ENCODE measurements at places on chromosomes 4 and X. TPM values are rescaled to one million over a fixed set of nuclear protein-coding genes. Genes with fewer than 3 reads are reported as not detected.

Gene FAAH2
- total RNA-seq, result not detected

Gene TBC1D1
- total RNA-seq, result 402 TPM

Gene MAGEA4
- not detected for total RNA-seq

Gene KCND1
- 4.6 TPM for total RNA-seq

Gene TCEAL2
- total RNA-seq, result 34.9 TPM

Gene SPACA5
- total RNA-seq, result not detected

Gene FAM184B
- not detected for total RNA-seq

Gene MRFAP1
- 263 TPM for total RNA-seq

Gene NMU
- total RNA-seq, result 5.8 TPM

Gene AMBN
- not detected for total RNA-seq

DNA sequence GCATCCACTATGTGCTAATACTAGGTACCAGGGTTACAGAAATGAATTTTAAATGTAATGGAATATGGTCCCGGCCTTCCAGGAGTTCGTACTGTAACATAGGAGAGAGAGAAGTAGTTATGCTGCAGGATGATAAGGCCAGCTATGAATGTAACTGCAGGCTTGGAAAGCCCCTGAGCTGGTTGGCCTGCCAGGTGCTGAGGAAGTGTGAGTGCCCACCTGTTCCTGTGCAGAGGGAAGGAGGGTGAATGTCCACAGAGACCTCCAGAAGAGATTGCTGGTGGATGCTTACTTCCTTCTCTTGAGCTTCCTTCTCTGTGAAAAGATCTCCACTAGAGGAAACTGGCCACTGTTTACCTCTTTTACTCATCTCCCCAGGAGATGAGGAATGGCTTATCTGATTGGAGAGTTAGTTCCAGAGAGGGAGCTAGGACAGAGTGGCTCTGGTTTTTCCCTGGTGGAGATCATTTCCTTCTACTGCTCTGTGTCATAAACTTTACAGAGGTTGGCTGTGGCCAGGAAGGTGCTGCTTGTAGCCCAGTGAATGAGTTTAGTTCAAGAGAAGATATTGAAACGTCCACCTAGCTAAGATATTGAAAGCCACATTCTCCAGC is 114.0 kb upstream of the LNX1 start:
- DNase-seq, result no peak

GRCh38 chr4:26248647-26249046 is 72.2 kb upstream of the RBPJ start:
- DNase-seq, result peak; percentile 52

DNA sequence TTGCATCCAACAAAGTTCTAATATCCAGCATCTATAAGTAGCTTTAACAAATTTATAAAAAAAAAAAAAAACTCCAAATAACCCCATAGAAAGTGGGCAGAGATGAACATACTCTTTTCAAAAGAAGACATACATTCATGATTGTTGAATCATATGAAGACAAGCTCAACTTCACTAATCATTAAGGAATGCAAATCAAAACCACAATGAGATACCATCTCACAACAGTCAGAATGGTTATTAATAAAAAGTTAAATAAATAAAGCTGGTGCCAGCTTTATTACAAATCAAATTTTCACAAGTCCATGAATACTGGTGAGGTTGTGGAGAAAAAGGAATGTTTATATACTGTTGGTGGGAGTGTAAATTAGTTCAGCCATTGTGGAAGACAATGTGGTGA is 592.0 kb downstream of the IQCM start:
- DNase-seq, result no peak

DNA sequence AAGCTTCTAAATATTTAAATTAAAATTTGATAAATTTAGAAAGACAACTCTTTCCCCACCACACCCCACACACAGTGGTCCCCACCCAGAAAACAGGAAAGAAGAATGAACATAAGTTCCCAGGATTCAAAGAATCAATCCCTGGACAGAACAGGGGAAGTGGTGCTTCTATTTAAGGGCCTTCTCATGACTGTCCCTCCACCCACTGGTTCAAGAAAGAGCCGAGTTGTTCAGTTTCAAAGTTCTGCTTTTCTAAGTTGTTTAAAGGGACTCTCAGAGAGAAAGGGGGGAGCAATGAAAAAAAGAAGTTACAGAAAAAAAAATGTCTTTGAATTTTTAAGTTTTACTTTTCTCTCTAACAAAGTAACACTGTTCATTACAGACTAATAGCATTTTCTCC is 195.8 kb downstream of the PDGFC start:
- no peak for DNase-seq

DNA sequence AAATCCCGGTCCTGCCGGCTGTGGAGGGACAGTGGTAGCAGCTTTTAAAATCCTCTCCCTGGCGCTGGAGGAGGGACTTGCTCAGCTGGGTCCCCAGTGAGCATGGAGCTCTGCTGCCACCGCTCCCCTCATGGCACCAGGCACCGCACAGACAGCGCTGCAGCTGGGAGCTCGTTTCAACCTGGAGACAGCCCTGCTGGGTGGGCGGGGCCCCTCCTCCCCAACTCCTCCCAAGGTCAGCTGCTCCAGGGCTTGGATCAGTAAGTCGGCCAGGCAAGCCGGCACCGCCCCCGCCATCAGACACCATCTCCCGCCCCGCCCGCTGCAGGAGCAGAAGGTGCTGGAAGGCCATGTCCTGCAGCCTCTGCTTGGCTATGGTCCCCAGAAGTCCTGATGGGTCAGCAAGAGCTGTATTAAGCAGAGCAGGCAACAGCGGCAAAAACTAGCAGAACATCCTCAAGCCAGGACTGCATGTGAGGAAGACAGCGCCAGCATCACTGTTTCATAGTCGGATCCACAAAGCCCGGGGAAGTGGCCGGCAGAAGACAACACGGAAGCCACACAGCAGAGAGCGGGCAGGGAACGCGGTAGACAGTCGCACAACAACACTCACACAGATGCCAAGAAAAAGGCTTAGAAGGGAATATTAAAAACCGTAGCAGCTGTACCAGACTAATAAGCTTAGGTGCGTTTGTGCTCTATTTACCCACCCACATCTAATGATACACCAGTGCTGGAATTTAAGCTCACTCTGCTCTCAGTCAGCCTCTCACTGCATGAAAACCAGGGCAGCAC is 16.2 kb downstream of the ZFYVE28 start:
- DNase-seq, result peak; percentile 56

DNA sequence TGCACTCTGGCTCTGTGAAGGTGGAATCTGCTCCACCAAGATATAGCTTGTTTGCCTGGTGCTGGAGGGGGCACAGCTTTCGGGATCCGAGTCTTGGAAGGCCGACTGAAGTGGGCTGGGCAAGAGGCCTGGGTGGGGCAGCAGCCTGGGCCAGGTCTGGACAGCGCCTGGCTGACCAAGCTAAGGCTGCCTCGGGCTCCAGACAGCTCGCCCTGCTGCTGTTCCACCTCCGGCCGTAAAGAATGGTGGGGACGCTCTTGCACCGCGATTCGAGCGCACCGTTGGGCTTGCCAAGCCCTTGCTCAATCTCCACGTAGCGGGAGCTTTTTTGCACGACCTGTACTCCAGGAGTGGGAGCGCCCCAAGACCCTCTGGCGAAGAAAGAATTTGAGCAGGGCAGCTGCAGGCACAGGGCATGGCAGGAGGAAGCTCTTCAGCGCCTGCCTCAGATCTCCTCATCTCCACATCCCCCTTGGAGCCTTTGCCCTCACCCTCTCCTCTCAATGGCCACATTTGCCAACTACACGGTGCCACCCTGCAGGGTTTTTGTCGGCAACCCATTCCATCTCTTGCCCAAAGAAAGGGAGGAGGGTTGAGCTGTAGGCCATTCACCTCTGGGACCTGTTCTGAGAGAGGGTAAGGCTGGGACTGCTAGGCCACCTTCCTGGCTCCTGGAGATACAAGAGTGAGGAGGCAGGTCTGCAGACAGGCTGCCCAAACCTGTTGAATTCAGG is 18.9 kb downstream of the CNGA2 start:
- DNase-seq, result peak; percentile 31

DNA sequence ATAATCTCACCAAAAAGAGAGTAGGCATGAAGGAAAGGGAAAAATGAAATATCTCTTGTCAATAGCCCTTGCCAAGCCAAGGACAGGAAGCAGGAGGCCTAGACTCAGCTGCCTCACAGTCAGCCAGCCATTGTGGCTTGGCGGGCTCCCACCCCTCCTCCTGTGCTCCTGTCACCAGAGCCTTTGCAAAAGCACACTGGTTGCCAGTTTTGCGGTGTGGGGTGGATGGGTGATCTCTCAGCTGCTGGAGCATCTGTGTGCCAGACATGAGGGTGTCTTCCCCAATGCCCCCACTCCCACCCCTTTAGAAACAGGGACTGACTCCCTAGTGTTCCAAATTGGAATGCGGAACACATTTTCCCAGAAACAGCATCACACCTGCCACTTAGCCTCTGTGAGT is 26.1 kb downstream of the ARHGEF6 start:
- DNase-seq, result no peak

GRCh38 chrX:139052461-139052860 is 340.9 kb upstream of the FGF13 start:
- no peak for DNase-seq

GRCh38 chr4:162366146-162366545 is 202.3 kb upstream of the FSTL5 start:
- DNase-seq, result no peak

DNA sequence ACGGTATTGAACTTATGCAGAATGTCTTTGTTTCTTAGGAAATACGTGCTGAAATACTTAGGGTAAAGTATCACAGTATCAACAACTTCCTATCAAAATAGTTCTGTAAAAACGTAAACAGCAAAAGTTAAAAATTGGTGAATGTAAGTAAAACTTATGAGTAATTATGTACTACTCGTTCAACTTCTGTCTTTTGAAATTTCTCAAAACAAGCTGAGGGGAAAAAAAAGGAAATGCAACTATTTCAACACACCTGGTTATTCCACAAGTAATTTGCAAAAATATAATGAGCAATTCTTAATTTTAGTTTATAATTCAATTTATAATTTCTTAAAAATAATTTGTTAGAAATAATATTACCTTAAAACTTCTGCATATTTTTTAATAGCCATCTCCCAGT is 8.3 kb downstream of the PPID start:
- DNase-seq, result no peak

GRCh38 chr4:124573056-124573455 is 139.5 kb downstream of the ANKRD50 start:
- no peak for DNase-seq
